Astrocyte (in vitro differentiated cells and primary cell): ENCODE measurements at places on chromosomes 4 and X. TPM values are rescaled to one million over a fixed set of nuclear protein-coding genes. Genes with fewer than 3 reads are reported as not detected.

GRCh38 chr4:74031576-74031975 is 6.9 kb downstream of the CXCL3 start:
- H3K36me3 ChIP-seq, result no peaks in the 10 kb centered on the region
- H3K4me1 ChIP-seq, result no peaks in the 10 kb centered on the region
- no peaks in the 10 kb centered on the region for H3K27me3 ChIP-seq
- H3K4me3 ChIP-seq, result no peak overlapping the region
- no peak overlapping the region for H3K27ac ChIP-seq

Gene PRRG1
- total RNA-seq, result 33.0 and 33.7 TPM in 2 replicates

GRCh38 chr4:187666034-187666433 is 329.5 kb upstream of the ZFP42 start:
- no peak overlapping the region for H3K4me3 ChIP-seq
- H3K4me1 ChIP-seq, result no peaks in the 10 kb centered on the region
- no peaks in the 10 kb centered on the region for H3K27me3 ChIP-seq
- H3K36me3 ChIP-seq, result no peaks in the 10 kb centered on the region

DNA sequence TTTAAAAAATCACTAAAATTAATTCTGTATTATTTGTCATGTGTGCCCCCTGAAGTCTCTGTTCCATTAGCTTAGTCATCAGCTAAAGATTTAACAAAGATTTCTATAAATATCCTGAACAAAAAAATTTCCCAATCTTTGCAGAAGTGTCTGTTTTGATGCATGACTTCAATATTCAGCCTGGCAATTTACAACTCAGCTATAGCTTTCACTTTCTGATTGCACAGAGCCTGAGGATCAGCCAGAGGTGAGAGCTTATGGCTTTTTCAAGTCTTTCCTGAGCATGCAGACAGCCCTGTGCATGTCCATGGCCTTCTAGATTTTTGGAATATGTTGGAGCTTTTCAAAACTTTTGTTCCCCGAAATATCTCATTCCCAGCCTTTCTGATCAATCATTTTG is 420.1 kb downstream of the ZNF674 start:
- DNase-seq, result no peak
- no peaks in the 10 kb centered on the region for H3K27me3 ChIP-seq
- H3K4me3 ChIP-seq, result no peak overlapping the region
- no peak overlapping the region for H3K27ac ChIP-seq
